Lung microvascular endothelial cell (primary cell): ENCODE measurements at places on chromosomes 4 and X. TPM values are rescaled to one million over a fixed set of nuclear protein-coding genes. Genes with fewer than 3 reads are reported as not detected.

Gene NEXMIF
- under 0.01 TPM in 1 of 2 replicates, not detected in the other for total RNA-seq

DNA sequence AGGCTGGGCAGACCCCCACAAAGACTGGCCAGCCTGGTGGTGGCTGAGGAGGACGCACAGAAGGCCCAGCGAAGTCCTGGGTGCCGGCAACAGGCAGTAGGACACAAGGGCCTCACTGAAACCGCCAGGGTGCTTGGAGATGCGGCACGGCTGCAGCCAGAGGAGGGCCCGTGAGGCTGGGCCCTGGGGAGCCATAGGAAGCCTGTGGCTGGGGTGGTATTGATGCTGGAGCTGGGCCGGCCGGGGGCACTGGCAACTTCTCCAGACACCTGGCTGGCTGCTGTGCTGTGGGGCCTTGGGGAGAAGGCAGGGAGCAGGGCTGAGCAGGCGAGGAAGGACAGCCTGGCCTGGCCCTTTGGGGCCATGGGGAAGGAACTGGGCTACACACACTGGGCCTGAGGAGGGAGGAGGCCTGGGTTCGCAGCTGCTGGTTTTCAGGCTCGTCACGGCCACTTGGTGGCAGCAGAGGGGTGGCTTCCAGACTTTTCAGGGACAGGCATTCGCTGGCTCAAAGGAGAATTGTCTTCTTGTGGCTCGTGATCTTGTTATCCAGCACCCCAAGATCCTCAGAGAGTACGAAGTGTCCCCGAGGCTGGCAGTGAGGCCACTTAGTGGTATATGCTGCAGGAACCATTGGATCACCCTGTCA is 37.2 kb downstream of the ATP2B3 start:
- DNase-seq, result peak; percentile 65

Gene TRAM1L1
- 0.65 and 0.79 TPM in 2 replicates for total RNA-seq

DNA sequence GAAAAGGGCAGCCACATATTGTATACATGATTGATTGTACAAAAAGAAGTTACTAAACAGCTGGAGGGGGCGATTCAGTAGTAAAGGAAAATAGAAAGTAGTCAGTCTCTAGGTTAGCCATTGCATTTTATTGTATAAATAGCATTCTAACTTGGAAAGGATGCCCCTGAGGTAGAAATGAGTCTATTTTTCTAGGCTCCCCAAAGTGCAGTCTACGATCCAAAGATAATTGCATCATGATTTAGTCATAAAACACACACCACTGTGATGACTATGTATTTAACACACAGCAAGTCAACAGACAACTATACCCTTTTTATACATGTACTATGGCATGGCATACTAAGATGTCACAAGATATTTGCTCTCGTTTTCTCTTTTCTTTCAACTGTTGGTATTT is 204.9 kb downstream of the APBB2 start:
- DNase-seq, result no peak

- no peak for DNase-seq
Observed at GRCh38 chr4:81164623-81165416, 50.2 kb downstream of the PRKG2 start.

GRCh38 chrX:48976086-48976485 is 4.4 kb upstream of the KCND1 start:
- no peak for DNase-seq

- DNase-seq, result no peak
Observed at GRCh38 chrX:120642871-120643270, 13.0 kb upstream of the C1GALT1C1 start.

Gene PITX2
- under 0.01 TPM in 1 of 2 replicates, not detected in the other for total RNA-seq
